ENCODE measurements at places on chromosomes 12 and 14.

DNA sequence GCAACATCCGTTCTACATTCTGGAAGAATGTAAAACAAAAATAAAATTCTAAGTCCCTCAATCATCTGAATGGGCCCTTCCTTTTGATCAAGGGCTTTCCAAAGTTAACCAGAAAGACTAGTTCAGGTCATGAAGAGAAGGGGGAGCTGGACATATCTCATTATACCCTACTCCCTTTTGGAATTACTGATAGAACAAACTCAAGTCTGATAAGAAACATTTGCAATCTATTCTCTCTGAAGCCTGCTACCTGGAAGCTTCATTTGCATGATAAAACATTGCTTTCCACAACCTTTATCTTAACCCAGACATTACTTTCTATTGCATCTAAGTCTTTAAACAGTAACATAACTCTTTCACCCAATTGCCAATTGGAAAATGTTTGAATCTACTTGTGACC is 8.3 kb upstream of the ACSM4 start:
- H3K27ac ChIP-seq: no peak overlapping the region
- H3K4me3 ChIP-seq: no peak overlapping the region
- H3K36me3 ChIP-seq: no peaks in the 10 kb centered on the region
- DNase-seq: no peak

DNA sequence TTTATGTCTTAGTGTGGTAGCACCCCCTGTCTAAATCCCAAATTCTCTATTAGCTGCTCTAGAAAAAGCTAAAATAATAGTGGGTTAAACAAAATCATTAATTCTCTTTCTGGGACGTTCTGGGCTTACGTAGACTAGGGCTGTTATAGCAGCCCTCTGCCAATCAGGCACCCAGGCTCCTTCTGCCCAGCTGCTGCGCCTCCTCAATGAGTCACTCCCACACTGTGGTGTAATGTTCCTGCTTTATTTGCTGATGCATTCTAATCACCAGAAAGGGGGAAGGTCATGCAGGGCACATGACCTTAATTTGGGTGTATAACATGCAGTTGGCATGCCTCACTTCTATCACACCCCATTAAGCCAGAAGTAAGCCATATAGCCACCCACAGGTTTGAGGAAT is 294.5 kb downstream of the GALC start:
- H3K27me3 ChIP-seq: no peaks in the 10 kb centered on the region
- H3K4me1 ChIP-seq: no peaks in the 10 kb centered on the region
- no peak for DNase-seq
- no peak overlapping the region for H3K27ac ChIP-seq

DNA sequence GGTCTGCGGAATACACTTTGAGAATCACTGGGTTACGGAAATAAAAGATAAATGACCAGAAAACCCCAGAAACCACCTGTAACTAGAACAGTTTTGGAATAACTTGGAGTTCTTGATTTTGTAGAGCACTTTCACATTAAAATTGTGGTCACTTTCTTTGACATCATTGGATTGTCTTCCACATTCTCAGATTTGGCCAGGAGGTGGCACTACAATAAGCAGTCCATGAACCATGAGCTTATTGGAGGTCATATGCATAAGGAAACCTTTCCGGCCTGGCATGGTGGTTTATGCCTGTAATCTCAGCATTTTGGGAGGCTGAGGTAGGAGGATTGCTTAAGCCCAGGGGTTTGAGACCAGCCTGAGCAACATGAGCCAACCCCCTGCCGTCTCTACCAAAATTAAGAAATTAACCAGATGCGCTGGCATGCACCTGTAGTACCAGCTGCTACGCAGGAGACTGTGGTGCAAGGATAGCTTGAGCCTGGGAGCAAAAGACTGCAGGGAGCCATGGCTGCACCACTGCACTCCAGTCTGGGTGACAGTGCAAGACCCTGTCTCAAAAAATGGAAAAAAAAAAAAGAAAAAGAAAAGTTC is 107.7 kb upstream of the CAND1 start:
- no peak overlapping the region for H3K27ac ChIP-seq
- DNase-seq: peak; percentile 11
- H3K36me3 ChIP-seq: no peaks in the 10 kb centered on the region

- DNase-seq: peak; percentile 33
- H3K4me3 ChIP-seq: no peak overlapping the region
- no peaks in the 10 kb centered on the region for H3K4me1 ChIP-seq
Observed at GRCh38 chr12:48934312-48934706, 9.0 kb upstream of the FKBP11 start.

GRCh38 chr12:52155048-52155868 is 36.6 kb downstream of the KRT80 start:
- no peaks in the 10 kb centered on the region for H3K27me3 ChIP-seq
- no peaks in the 10 kb centered on the region for H3K4me1 ChIP-seq
- H3K4me3 ChIP-seq: no peak overlapping the region
- H3K36me3 ChIP-seq: no peaks in the 10 kb centered on the region

- no peak overlapping the region for H3K27ac ChIP-seq
- no peak for DNase-seq
- H3K27me3 ChIP-seq: no peaks in the 10 kb centered on the region
- no peaks in the 10 kb centered on the region for H3K36me3 ChIP-seq
- H3K4me1 ChIP-seq: no peaks in the 10 kb centered on the region
- H3K4me3 ChIP-seq: no peak overlapping the region
Observed at GRCh38 chr12:3468329-3468728, 22.7 kb upstream of the PRMT8 start.

Measured in SK-N-SH (cell line).